SHP77 treated with DMSO at 0.1 percent for 48 hours (cell line): ENCODE measurements at places on chromosomes 11 and 22.

- DNase-seq = no peak
These were observed 4.1 kb downstream of the ST3GAL4 start for GRCh38 chr11:126359431-126360048.

- DNase-seq = no peak
These were observed 37.8 kb downstream of the DLG2 start for GRCh38 chr11:85589373-85589772.

- DNase-seq = no peak
These were observed 15.2 kb downstream of the KCNQ1 start for GRCh38 chr11:2459796-2460531.

GRCh38 chr22:36860821-36861659 is at the start of gene NCF4:
NCF4 (plus strand) TSS chr22:36861006; CDS start chr22:36861172, 166 bp downstream.
- no peak for DNase-seq

DNA sequence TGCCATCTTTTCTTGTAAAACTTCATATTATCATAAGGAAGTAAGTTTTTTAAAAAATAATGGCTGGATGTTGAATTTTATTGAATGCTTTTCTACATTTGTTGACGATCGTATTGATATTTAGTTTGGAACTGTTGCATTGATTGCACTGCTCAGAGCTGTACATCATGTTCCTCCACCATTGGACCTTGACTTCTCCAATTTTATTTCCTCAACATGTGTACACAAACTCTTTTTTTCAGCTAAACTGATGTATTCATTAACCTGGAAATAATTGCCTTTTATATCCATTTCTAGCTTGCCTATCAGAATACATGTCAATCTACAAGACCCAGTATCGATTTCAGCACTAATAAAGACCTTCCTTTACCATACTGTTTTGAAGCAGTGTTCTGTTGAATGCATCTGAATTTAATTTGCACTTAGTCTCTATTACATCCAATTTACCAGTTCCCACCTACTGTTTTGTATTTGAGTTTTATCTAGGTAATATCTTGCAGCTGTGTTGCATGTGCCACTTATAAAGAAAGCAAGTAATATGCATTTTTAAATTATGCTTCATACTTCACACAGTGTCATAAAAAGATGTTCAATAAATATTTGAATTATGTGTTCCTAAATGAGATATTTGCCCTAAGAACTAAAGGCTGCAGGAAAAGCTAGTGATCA is 5.5 kb downstream of the CEP57 start:
- no peak for DNase-seq

GRCh38 chr22:37661160-37661924 is 2.8 kb downstream of the PDXP start:
- peak; percentile 65 for DNase-seq

- DNase-seq = no peak
These were observed 13.6 kb downstream of the TP53I11 start for GRCh38 chr11:44936951-44937543.

DNA sequence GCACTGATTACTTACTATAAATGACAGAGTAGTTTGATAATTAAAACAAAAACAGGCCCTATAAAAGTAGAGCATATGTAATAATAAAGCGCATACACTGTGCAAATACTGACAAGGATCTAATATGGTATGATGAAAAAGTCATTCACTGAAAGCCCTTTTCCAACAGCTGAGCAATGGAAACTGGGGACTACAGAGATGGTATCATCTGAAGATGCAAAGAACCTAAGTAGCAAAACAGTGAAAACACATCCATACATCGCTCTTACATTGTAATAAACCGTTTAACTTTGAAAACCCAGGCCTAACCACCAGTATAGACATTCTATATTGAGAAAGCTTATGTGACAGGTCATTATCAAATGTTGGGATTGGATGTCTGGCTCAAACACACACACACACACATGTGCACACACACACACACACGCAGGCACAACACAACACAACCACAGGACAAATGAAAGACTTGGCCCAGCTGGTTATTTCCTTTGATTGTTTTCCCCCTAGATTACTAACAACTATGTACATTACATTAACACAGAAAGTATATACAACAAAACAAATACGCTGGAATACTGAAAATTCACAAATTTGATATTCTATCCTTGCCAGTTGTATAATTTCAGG is 119.5 kb downstream of the APOL5 start:
- DNase-seq = no peak

DNA sequence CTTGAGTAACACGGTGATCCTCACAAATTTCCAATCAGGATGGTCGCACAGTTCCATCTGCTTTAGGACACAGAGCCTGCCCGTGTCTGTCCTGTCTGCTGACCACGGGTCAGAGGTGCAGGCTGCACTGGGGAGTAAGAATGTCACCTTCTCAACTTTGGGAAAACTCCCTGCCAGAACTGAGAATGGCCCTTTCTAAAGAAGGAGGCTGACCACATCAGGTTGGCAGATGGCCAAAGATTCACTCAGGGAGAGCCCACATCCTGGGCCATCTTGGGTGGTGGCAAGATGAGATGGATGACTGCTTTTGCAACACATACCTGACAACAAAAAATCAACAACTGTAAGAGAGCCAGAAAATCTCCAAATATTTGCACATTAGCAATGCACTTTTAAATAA is 101.9 kb downstream of the IGLL1 start:
- DNase-seq = no peak

DNA sequence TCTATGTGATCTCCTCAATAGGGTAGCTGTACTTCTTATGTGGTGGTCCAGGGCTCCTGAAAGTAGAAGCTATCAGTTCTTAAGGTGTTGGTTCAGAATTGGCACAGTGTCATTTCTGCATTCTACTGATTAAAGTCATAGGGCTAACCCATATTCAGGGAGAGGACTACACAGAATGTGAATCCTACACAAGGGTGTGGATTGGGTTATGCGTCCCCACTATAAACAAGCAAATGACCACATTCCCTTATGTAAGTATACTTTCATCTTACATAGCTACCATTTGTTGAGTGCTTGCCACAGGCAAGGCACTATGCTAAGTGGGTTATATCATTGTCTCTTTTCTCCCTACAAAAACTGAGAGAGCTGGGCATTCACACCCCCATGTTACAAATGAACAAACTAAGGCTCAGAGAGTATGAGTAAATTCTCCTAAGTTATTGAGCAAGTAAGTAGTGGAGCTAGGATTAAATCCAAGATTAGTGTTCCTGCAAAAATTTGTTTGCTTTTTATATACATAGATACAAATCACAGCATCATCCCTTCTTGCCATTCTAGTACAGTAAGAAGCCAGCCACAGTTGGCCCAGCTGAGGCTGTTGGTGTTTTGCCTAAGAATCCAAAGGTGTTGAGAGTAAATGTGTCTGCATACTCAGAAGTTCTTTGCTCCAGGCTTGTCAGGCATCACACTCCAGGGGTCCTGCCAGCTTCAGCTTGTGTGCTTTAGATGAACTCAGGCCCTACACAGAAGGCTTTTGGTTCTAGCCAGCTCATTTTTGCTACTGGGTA is 157.8 kb downstream of the KIF18A start:
- DNase-seq = no peak

GRCh38 chr11:98679673-98680072 is 341.1 kb upstream of the CNTN5 start:
- no peak for DNase-seq

DNA sequence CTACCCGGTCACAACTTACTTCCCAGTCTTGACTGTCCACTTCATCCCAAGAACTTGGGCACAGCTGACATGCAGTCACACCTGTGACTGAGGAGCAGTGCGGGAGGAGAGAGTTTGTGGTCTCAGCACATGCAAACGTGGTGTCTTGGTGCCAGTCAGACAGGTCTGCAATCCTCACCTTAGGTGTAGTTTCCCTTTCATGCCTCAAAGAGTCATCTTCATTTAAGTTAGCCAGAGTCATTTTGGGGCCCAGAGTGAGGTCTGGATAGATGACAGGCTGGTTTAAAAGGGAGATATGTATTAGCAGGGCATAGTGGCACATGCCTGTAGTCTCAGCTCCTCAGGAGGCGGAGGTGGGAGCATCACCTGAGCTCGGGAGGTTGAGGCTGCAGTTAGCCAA is 108.5 kb upstream of the SORL1-AS1 start:
- no peak for DNase-seq

DNA sequence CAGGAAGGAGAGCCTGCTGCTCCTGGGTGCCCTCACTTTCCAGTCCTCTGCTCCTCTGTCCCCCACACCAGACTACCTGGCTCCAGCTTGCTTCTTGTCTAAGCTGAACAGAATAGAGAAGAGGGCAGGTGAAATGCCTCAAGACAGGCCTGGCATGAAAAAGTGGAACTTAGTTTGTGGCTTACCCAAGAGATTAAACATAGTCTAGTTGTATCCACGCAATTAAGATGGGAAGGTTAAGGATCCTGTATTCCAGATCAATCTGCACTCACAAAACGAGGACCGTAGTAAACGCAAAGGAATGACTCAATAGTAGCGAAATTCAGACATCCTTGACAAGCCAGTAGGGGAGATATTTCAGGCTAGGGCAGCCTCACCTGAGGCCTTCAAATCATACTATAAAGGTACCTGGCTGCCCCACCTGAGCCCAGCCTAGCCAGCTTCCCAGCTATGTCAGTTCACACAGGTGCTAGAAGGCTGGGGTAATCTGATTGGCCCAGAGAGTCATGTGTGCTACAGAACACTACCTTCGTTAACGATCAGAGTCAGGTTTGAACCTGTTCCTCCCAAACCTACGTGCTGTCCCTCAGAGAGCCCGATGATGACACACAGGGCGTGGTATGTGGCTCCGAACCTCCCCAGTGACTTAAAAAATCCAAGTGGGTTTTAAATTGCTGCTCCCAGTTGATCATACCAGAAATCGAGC is 46.5 kb downstream of the AHNAK start:
- no peak for DNase-seq

DNA sequence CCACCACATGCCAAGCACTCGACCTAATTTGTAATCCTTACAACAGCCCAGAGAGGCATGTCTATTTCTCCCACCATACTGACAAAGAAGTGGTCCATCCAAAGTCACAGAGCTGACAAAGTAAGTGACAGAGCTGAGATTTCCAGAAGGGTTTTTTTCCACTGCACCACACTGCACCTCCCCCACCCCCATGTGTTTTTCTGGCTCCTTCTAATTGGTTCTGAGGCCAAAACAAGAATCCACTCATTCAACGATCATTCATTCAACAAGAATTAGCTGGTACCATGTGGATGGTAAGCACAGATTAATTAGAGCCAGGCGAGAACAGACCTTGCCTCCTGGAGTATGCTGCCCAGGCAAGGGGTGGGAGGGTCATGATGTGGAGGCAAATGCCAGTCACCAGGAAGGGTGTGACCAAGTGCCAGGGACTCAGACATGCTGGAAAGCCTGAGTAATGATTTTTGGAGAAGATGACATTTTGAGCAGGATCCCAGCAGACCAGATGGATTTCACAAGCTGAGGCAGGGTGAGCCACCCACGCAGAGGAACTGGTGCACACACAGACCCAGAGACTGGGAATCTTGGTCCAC is 14.9 kb upstream of the PRG2 start:
- no peak for DNase-seq

- DNase-seq = no peak
These were observed 22.6 kb downstream of the RASD2 start for GRCh38 chr22:35563211-35563610.

DNA sequence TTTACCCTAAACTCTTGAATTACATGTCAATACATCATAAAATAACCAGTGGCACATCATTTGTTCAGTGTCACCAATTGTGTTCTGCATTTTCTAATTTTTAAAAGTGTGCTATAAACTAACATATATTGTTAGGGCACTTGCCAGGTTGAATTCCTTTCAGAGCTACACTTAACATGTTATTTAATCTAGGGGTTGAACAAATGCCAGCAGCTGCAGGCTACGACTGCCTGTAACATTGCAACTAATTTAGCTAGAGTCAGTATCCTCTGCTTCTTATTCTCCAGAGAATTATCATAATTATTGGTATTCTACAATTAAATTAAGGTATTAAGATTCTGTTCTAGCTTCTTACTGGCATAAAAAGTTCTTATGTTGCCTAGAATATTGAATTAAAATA is 46.4 kb upstream of the ARHGAP42 start:
- DNase-seq = peak; percentile 10

GRCh38 chr11:82505379-82505778 is 228.3 kb downstream of the FAM181B start:
- no peak for DNase-seq

GRCh38 chr11:122030286-122030685 is 85.7 kb downstream of the BLID start:
- no peak for DNase-seq

DNA sequence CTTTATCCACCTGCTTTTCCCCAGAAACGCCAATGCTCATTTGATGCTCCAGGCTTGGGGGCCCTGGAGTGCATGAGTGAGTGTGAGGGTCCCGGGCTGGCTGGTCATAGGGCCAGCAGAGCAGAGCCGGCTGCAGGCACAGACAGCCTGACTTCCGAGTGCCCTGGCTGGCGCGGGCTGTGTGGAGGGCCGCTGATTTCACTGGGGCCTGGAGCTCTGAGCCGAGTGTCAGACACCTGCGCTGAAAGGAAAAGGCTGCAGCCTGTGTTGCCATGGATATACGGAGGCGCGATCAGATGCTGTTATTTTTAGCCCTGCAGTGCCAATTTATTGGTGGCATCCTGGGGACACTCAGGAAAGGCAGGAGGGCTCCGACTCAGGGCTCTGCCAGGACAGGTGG is 87.6 kb downstream of the ST3GAL4 start:
- DNase-seq = no peak

DNA sequence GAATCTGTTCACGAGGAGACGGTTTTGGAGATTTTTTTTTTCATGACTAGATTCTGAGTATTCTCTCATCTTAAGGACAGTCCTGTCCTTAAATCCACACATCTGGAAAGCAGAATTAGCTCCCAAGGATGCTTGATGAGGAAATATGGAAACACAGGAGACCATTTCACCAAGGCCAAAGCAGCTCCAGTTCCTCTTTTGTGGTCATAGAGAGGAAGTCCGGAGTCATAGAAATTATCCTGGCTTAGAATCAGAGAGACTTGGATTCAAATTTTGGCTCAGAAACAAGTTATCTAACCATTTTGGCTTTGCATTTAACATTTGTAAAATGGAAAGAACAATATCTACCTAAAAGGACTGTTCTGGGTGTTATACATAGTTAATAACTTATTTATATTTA is 7.3 kb upstream of the TEAD1 start:
- DNase-seq = no peak

DNA sequence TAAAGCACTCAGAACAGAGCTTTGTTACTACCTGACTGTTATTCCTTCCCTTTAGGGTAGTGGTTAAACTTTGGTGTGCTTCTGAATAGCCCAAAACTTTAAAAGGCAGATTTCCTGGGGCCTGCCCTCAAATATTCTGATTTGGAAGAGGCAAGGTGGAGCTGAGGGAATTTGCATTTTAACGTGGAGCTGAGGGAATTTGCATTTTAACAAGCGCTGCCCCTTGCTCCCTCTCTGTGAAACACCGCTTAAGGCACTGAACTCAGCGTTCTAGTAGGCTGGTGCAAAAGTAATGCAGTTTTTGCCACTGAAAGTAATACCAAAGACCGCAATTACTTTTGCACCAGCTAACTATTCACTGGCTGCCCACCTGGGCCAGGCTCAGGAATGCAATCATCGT is 35.0 kb downstream of the TPST2 start:
- DNase-seq = no peak

- no peak for DNase-seq
These were observed 39.0 kb upstream of the BLID start for GRCh38 chr11:122154994-122155393.
